Adrenal gland (tissue), 19 donors: ENCODE measurements at places on chromosomes 7 and 10. TPM values are rescaled to one million over a fixed set of nuclear protein-coding genes. Genes with fewer than 3 reads are reported as not detected.

Gene CHRM2
- total RNA-seq = not detected

Gene OR6V1
- total RNA-seq = not detected

Gene COL28A1
- 1.6 TPM for total RNA-seq

DNA sequence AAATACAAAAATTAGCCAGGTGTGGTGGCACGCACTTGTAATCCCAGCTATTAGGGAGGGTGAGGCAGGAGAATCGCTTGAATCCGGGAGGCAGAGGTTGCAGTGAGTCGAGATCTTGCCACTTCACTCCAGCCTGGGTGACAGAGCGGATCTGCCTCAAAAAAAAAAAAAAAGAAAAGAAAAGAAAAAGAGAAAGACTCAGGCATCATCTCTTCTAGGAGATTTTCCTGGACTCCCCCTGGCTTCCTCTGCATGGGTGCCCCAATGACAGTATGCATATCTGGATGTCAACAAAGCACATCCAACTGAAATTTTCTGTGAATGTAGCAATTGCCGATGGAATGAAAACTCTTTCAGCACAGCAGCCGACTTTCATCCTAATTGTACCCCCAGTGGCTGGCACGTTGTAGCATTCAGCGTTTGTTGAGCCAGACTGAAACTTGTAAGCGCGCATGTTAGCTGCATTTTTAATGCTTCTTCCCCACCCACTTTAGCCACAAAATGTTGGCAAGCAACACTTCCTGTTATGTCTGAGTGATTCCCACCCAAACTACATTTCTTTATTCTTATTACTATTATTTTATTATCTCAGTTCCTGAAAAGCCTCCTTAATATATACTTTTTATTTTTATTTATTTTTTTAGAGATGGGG, 70.2 kb downstream of the PRTFDC1 start:
- DNase-seq = no peak

- DNase-seq = no peak
Observed at GRCh38 chr10:125129076-125129458, 31.3 kb downstream of the CTBP2 start.

GRCh38 chr10:117163954-117164548, 26.0 kb upstream of the VAX1 start:
- no peak for DNase-seq

GRCh38 chr7:84389242-84389641, 194.7 kb upstream of the SEMA3A start:
- no peak for DNase-seq
